Esophagus squamous epithelium (tissue), 5 donors: ENCODE measurements at places on chromosomes 7 and 10. TPM values are rescaled to one million over a fixed set of nuclear protein-coding genes. Genes with fewer than 3 reads are reported as not detected.

GRCh38 chr7:128069373-128070364 lies 38.4 kb upstream of the LRRC4 start:
- peaks cover 15% of the 10 kb centered on the region for H3K36me3 ChIP-seq
- no peaks in the 10 kb centered on the region for H3K4me1 ChIP-seq
- DNase-seq, result no peak
- H3K27me3 ChIP-seq, result no peaks in the 10 kb centered on the region
- no peak overlapping the region for H3K4me3 ChIP-seq

DNA sequence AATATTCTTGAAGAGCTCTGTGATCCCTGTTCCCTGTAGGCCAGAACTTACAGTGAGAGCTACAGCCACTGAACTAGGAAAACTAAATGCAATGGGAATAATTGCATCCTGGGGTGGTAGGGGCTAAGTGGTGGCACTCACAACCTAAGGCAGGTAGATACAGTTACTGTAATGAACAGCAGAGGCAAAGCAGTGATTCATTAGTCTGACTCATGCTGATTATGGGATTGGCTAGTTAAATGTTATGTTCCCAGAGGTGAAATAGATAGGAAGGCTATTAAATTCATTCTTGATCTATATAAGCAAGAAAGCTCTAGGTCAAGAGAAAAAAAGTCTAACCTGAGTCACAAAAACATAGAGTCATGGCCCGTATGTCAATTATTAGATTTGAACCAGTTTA lies 173.1 kb upstream of the MALRD1 start:
- H3K27ac ChIP-seq, result no peak overlapping the region
- no peak overlapping the region for H3K4me3 ChIP-seq
- no peaks in the 10 kb centered on the region for H3K27me3 ChIP-seq
- no peaks in the 10 kb centered on the region for H3K4me1 ChIP-seq
- H3K36me3 ChIP-seq, result no peaks in the 10 kb centered on the region

DNA sequence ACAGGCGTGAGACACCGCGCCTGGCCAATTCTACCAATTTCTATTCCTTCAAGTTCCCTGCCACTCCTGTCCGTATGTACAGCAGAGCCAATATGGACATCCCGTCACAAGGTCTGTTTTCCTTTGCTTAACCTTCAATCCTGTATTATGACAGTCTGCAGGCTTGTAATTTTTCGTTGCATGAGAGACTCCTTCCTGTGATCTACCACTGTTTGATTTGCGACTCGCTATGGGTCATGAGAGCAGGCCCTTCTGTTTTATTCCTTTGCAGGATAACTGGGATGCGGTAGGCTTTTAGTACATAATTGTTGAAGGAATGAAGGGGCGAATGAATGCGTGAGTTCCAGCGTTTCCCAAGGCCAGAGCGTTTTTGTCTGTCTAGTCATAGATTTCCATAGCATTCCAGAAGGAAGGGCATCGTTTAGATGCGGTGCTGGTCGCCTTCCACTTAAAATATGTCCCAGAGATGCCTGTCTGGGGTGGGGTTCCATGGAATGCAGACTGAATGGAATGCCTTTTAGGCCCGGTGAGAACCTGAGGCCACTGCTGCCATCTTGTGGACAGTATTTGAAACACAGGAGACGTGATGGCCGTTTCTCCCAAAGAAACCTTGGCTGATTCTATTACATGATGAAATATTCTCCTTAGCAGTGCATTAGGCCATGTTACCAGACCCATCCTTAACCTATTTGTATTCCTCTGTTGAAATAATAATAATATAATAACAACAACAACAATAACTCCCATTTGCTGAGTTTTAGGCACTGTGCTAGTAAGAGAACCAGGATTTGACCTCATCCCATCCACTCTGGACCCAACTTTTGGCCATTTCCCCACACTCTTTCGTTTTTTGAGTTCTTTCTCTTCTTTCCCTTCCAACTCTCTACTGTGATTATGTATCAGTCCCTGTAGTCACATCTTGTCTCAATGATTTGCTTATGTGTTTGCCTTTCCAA lies 193.2 kb downstream of the MYOF start:
- no peak for DNase-seq
- H3K27me3 ChIP-seq, result no peaks in the 10 kb centered on the region
- H3K36me3 ChIP-seq, result no peaks in the 10 kb centered on the region
- H3K4me3 ChIP-seq, result no peak overlapping the region
- H3K27ac ChIP-seq, result no peak overlapping the region

TACC2 gene
- 106 TPM for total RNA-seq

VAX1 gene
- total RNA-seq, result 0.13 TPM

- peaks cover 34% of the 10 kb centered on the region for H3K36me3 ChIP-seq
- no peak overlapping the region for H3K27ac ChIP-seq
- no peak overlapping the region for H3K4me3 ChIP-seq
- no peaks in the 10 kb centered on the region for H3K4me1 ChIP-seq
Observed at GRCh38 chr7:5217396-5217795, 27.4 kb downstream of the WIPI2 start.

LBX1 gene
- total RNA-seq, result not detected

DNA sequence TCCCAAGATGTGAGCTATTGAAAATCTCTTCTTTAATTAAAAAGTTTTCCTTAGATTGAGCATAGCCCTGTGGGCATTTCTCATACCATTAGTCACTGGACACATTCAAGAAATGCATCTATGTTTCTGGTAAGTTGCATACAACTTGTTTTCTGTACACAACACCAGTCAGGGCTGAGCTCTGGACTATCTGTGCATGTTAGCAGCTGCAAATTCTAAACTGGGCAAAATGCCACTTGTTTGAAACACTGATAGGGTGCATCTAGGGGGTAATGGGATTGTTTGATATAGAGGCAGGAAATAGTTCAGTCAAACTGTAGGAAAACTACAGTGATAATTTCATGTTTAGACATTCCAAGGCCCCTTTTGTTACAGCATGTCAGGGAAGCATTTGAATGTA lies 145.6 kb upstream of the NPY start:
- no peak overlapping the region for H3K4me3 ChIP-seq
- H3K27ac ChIP-seq, result no peak overlapping the region
- H3K27me3 ChIP-seq, result no peaks in the 10 kb centered on the region
- no peak for DNase-seq

CPED1 gene
- total RNA-seq, result 6.3 TPM

DNA sequence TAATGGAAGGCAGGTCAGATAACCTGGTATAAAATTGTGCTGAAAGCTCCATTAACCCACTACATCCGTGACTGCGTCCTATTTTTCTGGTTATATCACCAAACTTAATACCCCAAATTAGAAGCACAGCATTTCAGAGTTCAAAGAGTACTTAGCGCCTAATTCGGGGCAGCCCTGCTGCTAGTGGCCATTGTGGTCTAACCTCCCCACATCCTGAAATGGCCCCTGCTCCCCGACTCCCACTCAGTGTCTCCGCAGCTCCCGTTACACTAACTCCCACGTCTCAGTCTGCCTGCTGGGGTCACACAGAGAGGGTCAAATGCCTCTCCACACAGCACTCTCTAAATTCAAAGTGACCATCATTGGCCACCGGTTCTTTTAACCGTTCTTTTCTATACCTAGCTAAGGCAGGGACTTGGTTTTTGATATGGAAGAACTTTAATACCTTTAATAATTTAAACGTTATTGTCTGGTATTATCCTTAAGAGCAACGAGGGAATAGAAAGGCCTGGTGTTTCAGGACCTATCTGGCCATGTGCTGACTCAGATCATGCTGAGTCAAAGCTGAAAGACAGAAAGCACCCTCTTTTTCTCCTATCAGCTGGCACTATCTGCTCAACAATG lies 117.1 kb downstream of the KMT2E start:
- peaks cover 72% of the 10 kb centered on the region for H3K36me3 ChIP-seq
- H3K27ac ChIP-seq, result no peak overlapping the region
- H3K27me3 ChIP-seq, result no peaks in the 10 kb centered on the region
- no peak overlapping the region for H3K4me3 ChIP-seq
- no peak for DNase-seq
- no peaks in the 10 kb centered on the region for H3K4me1 ChIP-seq

- peaks cover 8% of the 10 kb centered on the region for H3K4me1 ChIP-seq
- no peak for DNase-seq
- no peaks in the 10 kb centered on the region for H3K27me3 ChIP-seq
- H3K36me3 ChIP-seq, result no peaks in the 10 kb centered on the region
- H3K27ac ChIP-seq, result peak overlapping the region; percentile 89
Observed at GRCh38 chr10:119409906-119410305, 132.6 kb downstream of the RGS10 start.

GRCh38 chr7:25314731-25315267 lies 86.5 kb upstream of the NPVF start:
- no peak overlapping the region for H3K27ac ChIP-seq
- no peaks in the 10 kb centered on the region for H3K36me3 ChIP-seq
- H3K27me3 ChIP-seq, result no peaks in the 10 kb centered on the region
- H3K4me1 ChIP-seq, result no peaks in the 10 kb centered on the region
- DNase-seq, result no peak

GRCh38 chr10:19003341-19003740 lies 45.3 kb upstream of the MALRD1 start:
- H3K4me1 ChIP-seq, result no peaks in the 10 kb centered on the region
- H3K27ac ChIP-seq, result no peak overlapping the region
- H3K27me3 ChIP-seq, result no peaks in the 10 kb centered on the region
- no peaks in the 10 kb centered on the region for H3K36me3 ChIP-seq
- no peak for DNase-seq
- H3K4me3 ChIP-seq, result no peak overlapping the region

DNA sequence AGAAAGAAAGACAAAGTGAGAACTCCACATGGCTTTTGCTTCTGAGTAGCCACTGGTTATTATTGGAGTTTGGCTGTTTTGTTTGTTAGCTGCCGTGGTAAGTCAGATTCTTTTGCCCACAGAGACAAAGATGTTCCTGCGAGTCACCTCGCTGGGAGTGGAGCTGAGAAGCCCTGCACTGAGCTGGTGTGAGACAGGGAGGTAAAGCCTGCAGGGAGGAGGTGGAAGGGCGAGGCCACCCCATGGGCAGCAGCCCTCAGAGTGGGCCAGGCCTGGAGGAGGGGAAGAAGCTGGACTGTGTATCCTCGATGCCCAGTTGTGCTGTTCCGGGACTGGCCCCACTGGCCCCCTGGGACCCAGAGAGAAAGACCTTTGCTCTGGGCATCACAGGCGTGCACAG lies 14.3 kb upstream of the NOM1 start:
- no peaks in the 10 kb centered on the region for H3K36me3 ChIP-seq
- H3K4me3 ChIP-seq, result no peak overlapping the region

IFIT3 gene
- 1.8 TPM for total RNA-seq

- no peak for DNase-seq
- no peaks in the 10 kb centered on the region for H3K27me3 ChIP-seq
- H3K27ac ChIP-seq, result no peak overlapping the region
- no peak overlapping the region for H3K4me3 ChIP-seq
- H3K4me1 ChIP-seq, result no peaks in the 10 kb centered on the region
Observed at GRCh38 chr10:99435986-99436638, 5.7 kb upstream of the GOT1 start.

PLEKHS1 gene
- total RNA-seq, result not detected

- H3K4me3 ChIP-seq, result no peak overlapping the region
- DNase-seq, result no peak
- H3K27ac ChIP-seq, result no peak overlapping the region
- H3K4me1 ChIP-seq, result peaks cover 74% of the 10 kb centered on the region
Observed at GRCh38 chr10:6091630-6092029, 2.8 kb downstream of the RBM17 start.

DNA sequence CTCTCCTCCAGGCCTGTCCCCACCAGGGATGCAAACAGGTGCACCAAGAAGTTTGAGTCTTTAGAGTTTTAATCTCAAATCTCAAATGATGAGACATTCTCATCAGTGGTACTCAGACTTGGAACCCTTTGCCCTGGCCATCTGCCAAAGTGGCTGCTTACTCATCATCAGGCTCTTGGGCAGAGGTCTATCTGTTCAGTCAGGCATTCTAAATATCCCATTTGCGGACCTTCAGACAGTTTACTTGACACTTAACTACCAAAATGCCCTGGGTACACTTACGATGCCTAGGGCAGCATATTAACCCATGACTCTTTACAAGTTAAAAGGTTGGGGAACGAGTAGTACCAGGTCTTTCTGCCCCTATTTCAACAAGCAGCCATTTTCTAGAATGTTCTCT lies 61.2 kb upstream of the YAE1 start:
- no peak for DNase-seq
- no peaks in the 10 kb centered on the region for H3K27me3 ChIP-seq
- no peaks in the 10 kb centered on the region for H3K36me3 ChIP-seq
- no peak overlapping the region for H3K27ac ChIP-seq
- no peak overlapping the region for H3K4me3 ChIP-seq
- no peaks in the 10 kb centered on the region for H3K4me1 ChIP-seq

POLR1F gene
- 5.6 TPM for total RNA-seq

ITGB8 gene
- total RNA-seq, result 24.2 TPM

DNA sequence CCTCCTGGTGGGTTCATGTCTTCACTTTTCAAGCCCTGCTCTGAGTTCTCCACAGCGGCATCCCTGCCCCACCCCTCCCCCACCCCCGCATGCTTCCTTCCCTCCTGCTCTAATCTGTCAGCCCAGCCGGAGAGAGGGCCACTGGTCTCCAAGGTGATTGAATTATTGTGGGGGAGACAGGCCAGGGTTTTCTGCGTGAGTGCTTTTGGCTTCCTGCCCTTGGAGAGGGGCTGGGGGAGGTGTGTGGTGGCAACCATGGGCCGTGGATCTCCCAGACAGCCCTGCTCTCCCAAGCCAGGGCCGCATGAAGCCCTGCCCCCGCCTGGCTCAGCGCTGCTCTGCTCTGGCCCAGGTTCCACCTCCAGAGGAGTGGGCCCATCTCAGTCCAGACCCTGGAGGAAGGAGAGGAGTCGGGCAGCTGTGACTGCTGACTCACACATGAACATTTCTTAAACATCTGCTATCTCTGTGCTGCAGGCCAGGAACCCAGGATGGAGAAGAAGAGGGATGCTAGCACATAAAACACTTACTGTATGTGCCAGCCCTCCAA lies 109.9 kb downstream of the ZMIZ1 start:
- no peak for DNase-seq
- H3K4me1 ChIP-seq, result peaks cover 82% of the 10 kb centered on the region
- H3K27me3 ChIP-seq, result no peaks in the 10 kb centered on the region

GRCh38 chr7:134941952-134942351 lies 44.4 kb upstream of the AGBL3 start:
- peak overlapping the region; percentile 23 for H3K27ac ChIP-seq
- H3K36me3 ChIP-seq, result no peaks in the 10 kb centered on the region
- H3K4me3 ChIP-seq, result no peak overlapping the region
- DNase-seq, result no peak
